Peyer's patch (tissue), 4 donors: ENCODE measurements at places on chromosomes 1 and 21. TPM values are rescaled to one million over a fixed set of nuclear protein-coding genes. Genes with fewer than 3 reads are reported as not detected.

DNA sequence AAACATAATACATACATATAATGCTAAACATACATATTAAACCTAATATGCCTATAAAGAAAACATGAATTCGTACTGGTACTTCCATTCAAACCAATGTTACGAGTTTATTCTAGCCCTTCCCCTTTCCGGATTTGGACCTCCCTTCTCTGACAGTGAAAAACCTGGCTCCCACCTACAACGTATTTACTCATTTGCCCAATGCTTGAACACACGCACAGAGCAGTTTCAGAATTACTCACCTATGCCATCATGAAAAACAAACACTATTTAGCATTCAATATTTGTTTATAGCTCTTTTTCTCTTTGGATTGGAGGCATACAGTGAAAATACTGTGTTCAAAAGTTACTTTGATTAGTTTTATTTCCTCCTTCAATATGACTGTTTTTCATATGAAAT lies 204.4 kb downstream of the LMX1A start:
- no peaks in the 10 kb centered on the region for H3K36me3 ChIP-seq
- no peaks in the 10 kb centered on the region for H3K4me1 ChIP-seq
- DNase-seq, result no peak
- H3K27me3 ChIP-seq, result no peaks in the 10 kb centered on the region
- H3K4me3 ChIP-seq, result no peak overlapping the region

GRCh38 chr1:21783679-21784603 lies 992 bp upstream of the USP48 start:
- no peaks in the 10 kb centered on the region for H3K36me3 ChIP-seq
- peak overlapping the region; percentile 94 for H3K27ac ChIP-seq
- DNase-seq, result no peak
- no peaks in the 10 kb centered on the region for H3K4me1 ChIP-seq
- no peaks in the 10 kb centered on the region for H3K27me3 ChIP-seq
- peak overlapping the region; percentile 99 for H3K4me3 ChIP-seq

Gene CA14
- total RNA-seq, result not detected

DNA sequence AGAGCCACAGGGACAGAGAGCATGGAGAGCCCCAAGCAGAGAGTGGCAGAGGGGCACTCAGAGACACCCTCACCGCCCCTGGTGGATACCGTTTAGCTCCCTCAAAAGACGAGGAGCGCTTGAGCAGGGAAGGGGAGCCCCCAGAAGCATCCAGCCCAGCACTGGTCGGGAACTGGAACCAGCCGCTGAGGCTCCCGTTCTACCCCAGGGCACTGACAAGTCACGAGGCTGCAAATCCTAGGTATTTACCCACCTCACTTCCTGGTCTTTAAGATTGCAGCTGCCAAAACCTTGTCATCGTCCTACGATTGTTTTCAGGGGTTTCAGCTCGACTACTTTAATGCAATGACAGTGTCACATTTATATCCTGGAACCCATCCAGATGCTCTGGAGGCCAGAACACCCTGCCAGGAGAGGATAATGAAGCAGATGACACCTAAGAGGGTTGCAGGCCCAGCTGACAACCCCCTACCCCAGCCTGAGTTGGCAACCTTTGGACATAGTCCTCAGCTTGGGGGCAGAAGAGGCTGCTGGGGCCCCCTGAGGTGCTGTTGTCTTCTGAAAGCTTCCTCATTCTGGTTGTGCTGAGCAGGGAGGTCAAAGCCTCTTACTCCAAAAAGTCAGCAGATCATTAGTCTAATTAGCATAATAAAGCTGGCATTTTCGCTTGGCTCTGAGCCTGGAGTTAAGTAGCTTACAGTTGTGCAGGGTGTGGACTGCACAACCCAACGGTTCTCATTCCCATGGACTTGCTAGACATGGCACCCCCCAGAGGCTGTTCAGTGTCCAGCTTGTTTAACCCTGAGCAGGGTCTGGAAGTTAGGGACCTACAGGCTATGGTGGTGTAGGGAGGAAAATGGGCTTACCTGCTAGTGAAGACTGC lies 20.6 kb upstream of the BACE2 start:
- no peak for DNase-seq
- no peaks in the 10 kb centered on the region for H3K4me1 ChIP-seq
- H3K27ac ChIP-seq, result no peak overlapping the region
- H3K36me3 ChIP-seq, result no peaks in the 10 kb centered on the region
- H3K4me3 ChIP-seq, result no peak overlapping the region

GRCh38 chr1:214224611-214225354 lies 56.2 kb upstream of the SMYD2 start:
- H3K27me3 ChIP-seq, result no peaks in the 10 kb centered on the region
- no peaks in the 10 kb centered on the region for H3K4me1 ChIP-seq
- no peak for DNase-seq
- H3K27ac ChIP-seq, result no peak overlapping the region
- H3K4me3 ChIP-seq, result no peak overlapping the region

DNA sequence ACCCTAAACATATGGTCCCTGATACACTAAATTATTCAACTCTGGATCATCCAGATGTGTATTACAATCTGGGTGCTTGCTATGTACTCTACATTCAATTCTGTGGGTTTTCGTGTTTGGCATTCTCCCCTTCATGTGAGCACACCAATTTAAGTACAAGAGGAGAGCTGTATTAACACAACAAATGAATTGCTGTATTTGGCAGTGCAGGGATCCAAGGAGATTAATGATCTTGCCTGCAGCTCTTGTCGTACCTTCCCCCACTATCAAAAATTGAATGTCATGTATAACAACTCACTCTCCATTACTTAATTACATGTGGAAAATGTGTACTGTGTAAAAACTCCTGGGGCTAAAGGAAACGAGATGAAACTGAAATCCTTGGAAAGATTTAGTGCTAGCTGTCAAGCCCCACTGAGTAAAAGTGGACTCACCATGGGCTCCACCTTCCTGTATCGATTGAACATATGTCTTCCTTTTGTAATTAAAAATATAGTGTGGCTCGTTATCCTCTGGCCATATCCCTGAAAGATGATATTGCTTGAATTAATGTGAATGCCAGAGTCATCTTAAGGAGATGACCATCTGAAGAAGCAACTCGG lies 172.2 kb upstream of the L1TD1 start:
- no peak overlapping the region for H3K4me3 ChIP-seq
- no peaks in the 10 kb centered on the region for H3K4me1 ChIP-seq
- no peaks in the 10 kb centered on the region for H3K27me3 ChIP-seq
- H3K27ac ChIP-seq, result no peak overlapping the region
- DNase-seq, result no peak

Gene SERTAD4
- 1.3 TPM for total RNA-seq

DNA sequence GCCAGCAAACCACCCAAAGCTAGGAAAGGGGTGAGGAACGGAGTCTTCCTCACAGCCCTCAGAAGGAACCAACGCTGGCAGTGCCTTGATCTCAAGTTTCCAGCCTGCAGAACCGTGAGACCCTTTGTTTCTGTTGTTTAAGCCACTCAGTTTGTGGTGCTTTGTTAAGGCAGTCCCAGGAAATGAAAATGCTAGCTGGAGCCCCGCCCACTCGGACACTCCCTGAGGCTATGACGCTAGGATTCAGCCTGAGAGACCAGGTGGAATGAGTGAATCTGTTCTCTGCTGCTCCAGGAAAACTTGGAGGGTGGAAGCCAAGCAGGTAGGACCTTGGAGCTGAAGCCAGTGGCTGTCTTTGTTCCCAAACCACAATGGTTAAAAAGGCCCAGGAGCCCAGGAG lies 196.5 kb upstream of the POU3F1 start:
- H3K36me3 ChIP-seq, result no peaks in the 10 kb centered on the region
- no peak overlapping the region for H3K4me3 ChIP-seq
- no peaks in the 10 kb centered on the region for H3K27me3 ChIP-seq
- DNase-seq, result peak; percentile 67
- no peak overlapping the region for H3K27ac ChIP-seq
- H3K4me1 ChIP-seq, result no peaks in the 10 kb centered on the region
